GM20000 (cell line): ENCODE measurements at places on chromosomes 3 and 15.

- DNase-seq, result no peak
Measured at GRCh38 chr15:41597787-41598186, 38.8 kb downstream of the TYRO3 start.

GRCh38 chr15:77418391-77418965 lies 1.4 kb downstream of the PEAK1 start:
- DNase-seq, result no peak

DNA sequence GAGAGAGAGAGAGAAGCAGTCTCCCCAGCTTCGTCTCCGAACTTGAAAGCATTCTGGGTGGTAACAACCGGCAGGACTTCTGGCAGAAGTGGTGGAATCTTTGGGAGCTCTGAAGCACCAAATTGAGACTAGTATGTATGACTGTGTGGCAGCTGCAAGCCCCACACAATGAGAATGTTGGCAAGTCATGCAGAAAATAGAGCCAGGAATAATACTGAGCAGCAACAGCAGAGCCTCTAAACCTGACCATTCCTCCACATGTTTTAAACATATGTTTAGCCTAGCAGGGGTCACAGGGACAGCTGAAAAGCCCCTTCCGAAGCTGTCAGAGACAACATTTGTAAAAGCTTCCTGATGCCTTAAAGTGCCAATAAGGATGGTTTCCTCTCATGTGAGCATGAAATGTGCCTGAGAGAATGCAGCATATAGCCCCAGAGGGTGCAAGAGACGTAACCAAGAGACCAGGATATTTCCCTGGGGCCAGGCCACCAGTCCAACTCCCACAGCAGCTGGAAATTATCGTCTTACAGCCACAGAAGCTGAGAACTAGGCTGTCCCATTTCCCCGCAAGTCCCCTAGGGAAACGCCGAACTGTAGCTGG lies 178.6 kb upstream of the CCDC54 start:
- DNase-seq, result no peak

GRCh38 chr3:134449277-134449676 lies 36.5 kb downstream of the ANAPC13 start:
- DNase-seq, result no peak

DNA sequence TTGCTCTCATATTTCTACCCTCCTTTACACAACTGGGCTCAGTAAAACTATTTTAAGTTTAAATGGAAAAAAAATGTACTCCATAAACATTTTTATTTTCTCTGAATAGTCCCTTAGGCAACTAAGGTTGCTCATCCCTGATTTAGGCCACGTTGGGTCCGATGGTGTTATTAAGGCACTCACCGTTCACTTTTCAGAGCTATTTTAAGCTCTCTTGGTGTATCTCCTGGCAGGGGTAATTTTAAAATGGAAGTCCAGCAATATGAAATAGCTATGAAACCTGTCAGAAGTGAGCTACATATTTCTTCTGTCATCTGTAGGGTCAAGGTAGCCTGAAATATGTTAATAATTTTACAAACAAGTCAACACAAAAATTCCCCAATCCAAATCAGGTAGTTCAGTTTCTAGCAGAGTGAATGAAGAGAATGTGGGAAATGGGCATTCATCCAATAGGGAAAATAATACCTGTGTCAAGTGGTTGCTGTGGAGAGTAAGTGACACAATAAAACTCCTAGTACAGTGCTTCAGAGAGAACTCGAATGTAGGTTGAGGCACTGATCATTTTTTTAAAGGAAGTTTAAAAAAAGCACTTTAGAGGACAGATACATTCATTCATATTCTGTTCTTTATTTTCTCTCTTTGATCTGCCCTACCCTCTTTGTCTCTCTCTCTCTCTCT lies 209.3 kb upstream of the FEZF2 start:
- no peak for DNase-seq

- DNase-seq, result no peak
Measured at GRCh38 chr15:25786040-25786439, 77.1 kb downstream of the ATP10A start.

DNA sequence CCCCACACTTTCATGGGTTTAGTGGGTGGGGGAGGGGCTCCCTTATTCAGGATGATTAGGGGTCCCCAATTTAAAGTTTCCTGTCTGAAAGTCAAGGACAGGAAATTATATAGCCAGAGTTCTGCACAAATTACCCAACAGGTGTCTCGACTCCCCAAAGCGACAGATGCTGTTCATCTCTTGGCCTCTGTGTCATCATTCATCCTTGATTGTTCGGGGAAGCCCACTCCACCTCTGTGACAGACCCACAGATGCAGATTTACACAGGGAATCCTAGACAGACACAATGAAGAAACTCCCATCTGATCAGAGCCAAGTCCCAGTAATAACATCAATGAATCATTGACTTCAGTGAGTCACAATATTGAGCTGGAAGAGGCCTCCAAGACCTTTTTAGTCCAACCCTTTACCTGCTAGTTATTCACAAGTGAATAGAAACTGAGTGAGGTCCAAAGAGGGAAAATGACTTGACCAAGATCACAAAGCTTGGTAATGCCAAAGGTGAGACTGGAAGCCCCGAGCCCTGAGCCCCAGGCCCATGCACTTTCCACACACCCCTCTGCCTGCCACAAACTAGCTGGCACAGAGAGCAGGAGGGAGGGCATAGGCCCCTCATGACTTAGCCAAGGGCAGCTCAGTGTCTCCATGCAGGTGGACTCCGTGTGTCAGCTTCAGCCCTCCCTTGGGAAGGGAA lies 7.9 kb upstream of the SRP14 start:
- DNase-seq, result no peak

- DNase-seq, result no peak
Measured at GRCh38 chr3:174253940-174254339, 605.2 kb upstream of the NAALADL2 start.

DNA sequence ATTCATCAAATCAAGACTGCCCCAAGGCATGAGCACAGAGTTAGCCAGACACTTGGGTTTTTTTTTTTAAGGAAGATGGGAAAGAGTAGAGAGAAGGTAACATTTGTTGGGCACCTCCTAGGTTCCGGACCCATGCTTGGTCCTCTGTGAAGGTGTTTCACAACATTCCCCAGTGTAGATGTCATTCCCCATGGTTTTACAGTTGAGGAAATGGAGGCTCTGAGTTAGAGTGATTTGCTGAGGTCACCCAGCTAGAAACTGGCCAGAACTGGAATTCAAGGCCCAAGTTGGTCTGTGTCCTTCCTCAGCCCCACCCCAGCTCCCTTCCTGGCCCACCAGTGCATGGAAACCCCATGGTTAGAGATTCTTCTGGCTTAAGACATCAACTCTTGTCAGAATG lies 19.9 kb downstream of the WNT7A start:
- no peak for DNase-seq

- no peak for DNase-seq
Measured at GRCh38 chr3:73148206-73148605, 86.7 kb downstream of the EBLN2 start.

DNA sequence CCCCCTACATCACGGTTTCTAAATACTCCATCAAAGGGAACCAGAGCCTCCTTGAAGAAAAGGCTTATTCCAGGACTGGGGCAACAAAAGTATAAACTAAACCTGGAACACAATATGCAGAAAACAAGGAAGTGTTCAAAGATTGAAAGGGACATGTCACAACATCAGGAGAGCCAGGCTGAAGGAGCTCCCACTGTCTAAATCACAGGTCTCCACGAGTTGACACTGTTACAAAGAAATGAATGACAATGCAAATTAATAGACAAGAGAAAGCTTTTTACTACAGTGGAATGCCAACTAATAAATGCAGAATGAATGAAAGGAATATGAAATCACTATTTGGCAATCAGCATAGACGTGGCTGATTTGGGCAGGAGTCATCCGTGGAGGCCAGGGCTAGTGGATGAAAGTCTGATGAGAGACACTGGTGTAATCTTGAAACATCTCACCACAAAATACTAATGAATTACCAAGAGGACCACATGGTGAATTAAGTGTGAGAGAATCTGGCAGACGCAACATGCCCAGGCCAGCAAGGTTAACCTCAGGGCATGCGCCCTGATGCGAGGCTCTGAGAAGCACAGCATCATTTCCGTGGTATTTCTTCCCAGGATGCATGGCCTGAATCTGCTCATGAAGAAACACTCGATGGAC lies 123.8 kb upstream of the TJP1 start:
- no peak for DNase-seq

- no peak for DNase-seq
Measured at GRCh38 chr3:161452179-161452578, 44.4 kb upstream of the OTOL1 start.

GRCh38 chr3:151933234-151933853 lies 59.9 kb downstream of the SUCNR1 start:
- DNase-seq, result no peak

DNA sequence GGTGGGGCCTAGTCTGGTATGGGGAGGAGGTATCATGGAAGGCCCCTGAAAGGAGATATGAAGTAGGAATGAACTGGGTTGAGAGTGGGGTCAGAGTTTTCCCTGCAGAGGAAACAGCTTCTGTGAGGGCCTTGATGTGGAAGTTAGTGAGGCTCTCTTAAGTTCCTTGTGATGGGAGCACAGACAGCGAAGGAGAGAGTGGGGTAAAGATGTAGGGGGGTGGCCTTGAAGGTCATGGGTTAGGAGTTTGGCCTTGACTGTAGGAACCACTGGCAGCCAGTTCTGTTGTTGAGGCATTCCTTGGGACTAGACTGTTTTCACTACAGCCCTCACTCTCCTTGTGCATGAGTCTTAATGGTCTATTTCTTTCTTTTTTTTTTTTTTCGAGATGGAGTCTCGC lies 77.8 kb upstream of the NMNAT3 start:
- DNase-seq, result no peak

GRCh38 chr15:88791637-88792036 lies 11.6 kb upstream of the ACAN start:
- no peak for DNase-seq

DNA sequence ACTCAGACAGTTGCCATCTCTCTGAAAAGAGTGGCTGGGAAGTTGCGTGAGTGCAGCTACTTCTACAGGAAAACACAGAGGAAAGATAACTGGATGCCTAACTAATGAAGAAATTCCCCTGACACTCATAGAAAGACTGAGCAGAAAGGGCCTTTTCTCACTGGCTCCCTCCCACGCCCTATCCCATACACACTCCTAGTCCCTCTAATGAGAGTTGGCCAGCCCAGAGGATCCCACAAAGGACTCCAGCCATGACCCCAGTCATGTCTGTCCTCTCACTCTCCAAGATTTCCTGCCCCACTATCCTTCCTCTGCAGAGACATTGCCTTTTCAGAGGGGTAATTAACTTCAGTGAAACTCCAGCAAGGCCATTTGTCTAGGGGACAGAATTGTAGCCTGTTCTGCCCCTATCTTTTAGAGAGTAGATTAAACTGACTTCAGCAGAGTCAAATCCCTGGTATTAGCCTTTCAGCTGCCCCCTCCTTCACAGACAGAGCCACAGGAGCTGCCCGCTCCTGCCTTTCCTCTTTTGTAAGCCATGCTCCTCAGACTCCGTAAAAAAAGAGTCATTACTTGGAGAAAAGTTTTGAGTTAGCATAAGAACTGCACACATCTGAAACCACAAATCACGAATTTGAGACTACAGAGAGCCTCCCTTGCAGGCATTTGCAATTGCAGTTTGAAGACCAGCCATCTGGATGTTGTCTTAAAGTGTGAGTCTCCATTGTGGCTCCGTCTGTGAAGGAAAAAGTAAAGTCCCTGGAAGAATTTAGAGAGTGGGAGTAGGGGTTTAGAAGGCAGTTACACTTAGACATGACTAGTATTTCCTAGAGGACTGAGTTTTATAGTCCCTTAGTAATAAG lies 129.1 kb upstream of the SEMA6D start:
- no peak for DNase-seq
